H7 (cell line): ENCODE measurements at places on chromosomes 4 and X. TPM values are rescaled to one million over a fixed set of nuclear protein-coding genes. Genes with fewer than 3 reads are reported as not detected.
A peak's percentile ranks its signal among the peaks of the same experiment; 100 is the strongest.

DNA sequence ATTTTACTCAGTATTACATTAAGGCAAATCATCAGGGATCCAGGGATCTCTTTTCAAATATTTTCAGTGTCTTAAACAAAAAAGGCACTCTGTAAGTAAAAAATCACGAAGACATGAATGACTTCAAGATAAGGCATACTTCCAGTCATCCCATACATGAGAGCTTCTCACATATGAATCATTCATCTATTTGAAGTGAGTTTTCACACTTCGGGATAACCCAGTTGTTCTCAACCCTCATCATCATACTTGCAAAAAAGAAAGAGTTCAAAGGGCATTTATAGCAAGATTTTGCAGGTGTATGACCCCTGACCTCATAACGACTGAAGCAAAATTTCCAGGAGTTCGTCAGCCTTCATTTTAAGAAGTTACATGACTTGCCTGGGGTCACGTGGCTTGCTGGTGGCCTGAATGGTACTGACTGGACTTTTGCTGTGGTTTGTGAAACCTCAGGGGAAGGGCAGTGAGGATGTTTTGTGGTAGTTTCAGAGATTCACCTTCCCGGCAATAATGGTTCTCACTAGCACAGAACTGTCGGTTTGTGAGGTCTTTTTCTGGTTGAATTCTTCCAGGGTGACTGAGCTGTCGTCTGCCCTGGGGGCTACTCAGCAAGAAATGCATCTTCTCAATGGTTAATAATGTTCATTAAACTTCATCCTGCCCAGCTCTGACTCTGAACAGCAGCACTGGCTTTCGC is 115.8 kb upstream of the SHISA3 start:
- no peak for DNase-seq

DNA sequence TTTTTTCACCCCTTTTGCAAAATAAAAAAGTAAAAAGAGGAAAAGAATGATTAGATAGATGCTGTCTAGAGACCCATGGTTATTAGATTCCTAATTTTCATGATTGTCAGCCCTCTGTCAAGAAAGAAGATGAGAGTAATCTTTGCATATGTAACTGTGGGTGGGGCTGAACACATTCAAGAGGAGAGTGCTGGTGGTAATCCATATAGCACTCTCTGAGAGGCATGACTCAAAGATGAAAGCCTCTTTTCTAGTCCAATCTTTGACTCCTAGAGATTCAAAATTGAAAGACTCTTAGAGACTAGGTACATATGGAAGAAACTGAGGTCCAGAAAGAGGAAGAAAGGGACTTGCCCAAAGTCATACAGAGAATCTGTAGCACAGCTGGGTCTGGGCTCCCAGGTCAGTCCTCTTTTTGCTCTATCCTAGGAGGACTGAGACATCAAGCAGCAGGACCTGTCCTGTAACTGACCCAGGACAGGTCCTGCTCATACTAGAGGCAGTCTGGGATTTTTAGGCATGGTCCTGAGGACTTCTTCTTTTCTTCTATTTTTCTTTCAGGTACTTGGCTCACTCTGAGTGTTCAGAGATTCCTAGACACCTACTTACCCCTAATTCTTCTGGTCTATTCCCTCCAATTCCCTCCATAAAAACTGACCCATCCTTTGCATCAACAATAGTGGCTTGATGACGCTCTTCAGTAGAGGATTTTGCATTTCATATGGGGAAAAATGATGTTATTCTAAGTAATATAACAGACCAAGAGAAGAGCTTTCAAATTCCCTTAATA is 23.8 kb downstream of the VSIG4 start:
- no peak for DNase-seq

DNA sequence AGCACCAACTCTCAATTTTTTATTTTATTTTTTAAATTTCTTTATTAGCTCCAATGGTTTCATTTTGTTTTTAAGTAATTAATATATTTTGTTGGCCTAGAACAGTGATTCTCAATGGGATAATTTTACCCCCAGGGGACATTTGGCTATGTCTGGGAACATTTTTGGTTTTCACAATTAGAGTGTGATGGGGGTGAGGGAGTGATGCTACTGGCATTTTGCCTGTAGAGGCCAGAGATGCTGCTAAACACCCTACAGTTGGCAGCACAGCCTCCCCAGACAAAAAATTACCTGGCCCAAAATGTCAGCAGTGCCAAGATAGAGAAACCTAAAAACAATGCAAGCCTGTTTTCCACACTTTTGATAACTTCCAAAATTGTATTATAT is 64.6 kb downstream of the HHIP start:
- DNase-seq: no peak

DNA sequence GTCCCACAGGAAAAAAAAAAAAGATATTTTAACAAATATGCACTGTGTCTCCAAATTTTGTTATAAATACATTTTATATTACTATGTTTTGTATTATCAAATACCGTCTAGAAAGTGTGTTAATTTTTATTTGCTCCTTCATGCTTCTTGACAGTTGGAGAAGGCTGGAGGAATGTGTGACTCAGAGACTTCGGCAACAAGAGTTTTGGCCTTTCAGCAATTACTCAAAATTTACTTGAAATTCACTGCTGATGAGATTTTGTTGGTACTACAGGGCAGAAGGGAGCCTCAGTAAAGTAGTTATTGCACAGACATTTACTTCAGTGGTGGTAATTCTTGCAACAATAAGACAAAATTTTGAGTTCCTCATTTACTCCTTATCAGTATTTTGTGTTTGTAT is 2164.0 kb downstream of the PCDH7 start:
- no peak for DNase-seq

GRCh38 chrX:19805046-19805690 is 82.2 kb downstream of the SH3KBP1 start:
- no peak for DNase-seq

- DNase-seq: no peak
Measured at GRCh38 chr4:11297627-11298026, 131.1 kb downstream of the HS3ST1 start.

- DNase-seq: no peak
Measured at GRCh38 chrX:146189371-146189770, 371.7 kb downstream of the SLITRK2 start.

DNA sequence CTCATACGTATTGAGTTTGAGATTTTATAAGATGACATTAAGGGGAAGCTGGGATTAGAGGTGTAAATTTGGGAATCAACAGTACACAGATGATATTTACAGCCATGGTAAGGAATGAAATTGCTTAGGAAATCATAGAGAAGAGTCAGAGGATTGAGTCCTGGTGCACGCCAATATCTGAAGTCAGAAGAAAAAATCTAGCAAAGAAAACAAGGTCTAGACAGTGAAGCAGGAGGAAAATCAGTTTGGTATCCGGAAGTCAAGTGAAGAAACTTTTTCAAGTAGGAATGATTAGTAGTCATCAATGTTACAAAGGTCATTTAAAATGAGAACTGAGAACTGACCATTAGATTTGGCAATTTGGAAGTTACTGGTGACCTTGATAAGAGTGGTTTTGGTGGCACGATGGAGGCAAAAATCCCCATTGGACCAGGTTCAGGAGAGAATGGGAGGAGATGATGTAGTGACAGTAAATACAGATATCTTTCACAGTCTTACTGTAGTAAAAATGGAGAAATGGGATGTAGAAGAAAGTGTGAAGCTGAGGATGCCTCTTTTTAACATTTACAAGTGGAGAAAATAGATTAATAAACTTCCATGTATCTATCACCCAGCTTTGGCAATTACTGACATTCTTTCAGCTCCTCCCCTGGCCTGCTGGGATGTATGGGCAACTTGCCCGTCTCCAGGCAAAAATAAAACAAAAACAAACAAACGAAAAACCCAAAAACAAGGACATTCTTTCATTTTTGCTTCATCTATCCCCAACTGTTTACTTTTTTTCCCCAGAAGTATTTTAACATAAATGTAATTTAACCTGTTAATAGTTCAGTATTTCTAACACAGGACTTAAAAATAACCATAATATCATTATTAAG is 11.4 kb upstream of the GPR34 start:
- no peak for DNase-seq

- DNase-seq: peak; percentile 24
Measured at GRCh38 chrX:137930533-137930932, 364.6 kb downstream of the ZIC3 start.

DNA sequence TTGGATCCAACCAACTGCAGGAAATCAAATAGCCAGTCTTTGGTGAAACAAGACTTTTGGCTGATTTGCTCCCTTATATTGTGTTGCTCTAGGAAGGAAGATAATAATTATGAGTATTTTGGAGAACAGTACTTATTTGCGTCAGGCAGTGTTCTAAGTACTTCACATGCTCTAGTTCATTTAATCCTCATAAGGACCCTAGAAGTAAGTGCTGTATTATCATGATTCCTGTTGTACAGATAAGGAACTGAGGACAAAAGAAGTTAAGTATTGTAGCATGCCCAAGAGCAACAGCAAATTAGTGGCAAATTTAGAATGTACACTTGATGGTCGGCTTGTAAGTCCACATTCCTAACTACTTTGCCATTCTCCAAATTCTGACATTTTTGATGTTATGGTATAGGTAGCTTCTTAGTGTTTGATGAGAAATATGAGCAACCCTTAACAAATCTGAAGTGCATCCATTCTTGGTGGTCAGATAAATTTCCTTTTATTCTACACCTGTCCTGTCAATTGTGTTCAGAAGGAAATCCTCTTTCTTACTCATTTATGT is 72.0 kb downstream of the SPRY1 start:
- no peak for DNase-seq

DNA sequence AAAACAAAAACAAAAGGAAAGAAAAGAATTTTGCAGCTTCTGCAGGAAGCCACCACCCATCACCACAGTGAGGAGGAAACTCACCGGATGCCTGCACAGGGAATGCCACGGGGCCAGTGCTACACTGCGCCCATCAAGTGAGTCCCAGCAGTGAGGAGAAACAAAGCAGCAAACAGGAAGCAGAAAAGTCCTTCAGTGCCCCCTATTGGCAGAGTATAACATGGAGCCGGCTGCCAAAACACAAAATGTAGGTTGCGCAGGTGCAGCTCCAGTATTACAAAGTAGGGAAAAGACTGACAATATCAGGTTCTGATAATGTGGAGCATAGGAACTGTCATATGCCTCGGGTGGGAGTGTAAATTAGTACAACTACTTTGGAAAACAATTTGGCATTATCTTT is 23.3 kb upstream of the SCML2 start:
- DNase-seq: peak; percentile 33

DNA sequence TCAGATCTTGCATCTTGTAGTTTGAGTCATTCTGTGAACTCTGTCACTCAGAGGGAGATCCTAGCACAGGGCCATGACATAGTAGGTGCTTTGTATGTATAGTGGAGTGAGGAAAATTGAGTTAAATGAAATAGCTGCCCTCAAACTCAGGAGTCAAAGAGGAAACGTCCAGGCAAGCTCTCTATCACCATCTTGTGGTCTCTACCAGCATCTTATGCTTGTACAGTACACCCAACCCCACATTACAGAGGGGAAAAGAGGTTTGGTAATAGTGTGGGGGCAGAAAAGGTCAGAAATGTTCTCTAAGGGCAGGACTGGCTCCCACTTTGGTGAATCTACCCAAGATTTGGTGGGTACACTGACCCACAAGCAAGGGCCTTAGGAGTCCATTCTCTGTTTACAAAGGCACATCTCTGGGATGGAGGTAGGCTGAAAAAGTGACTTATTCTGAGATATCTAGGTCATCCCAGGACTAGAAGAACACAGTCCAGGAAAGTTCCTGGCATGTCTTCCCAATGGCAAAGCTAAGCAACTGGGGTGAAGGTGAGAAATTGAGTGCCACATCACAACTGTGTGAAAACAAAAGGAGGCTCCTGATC is 131.8 kb downstream of the OR13H1 start:
- peak; percentile 56 for DNase-seq

GRCh38 chrX:15973299-15973698 is 118.7 kb upstream of the AP1S2 start:
- peak; percentile 25 for DNase-seq

- no peak for DNase-seq
Measured at GRCh38 chrX:104432321-104432720, 133.7 kb upstream of the IL1RAPL2 start.

The NKX3-2 gene
- total RNA-seq: 0.52 and 0.76 TPM in 2 replicates

The MGAT4D gene
- not detected in 2 replicates for total RNA-seq

The TASL gene
- not detected in 2 replicates for total RNA-seq
